AG09319 (cell line): ENCODE measurements at places on chromosomes 1 and 21.

GRCh38 chr1:204092632-204093420 is 19.9 kb downstream of the SOX13 start:
- DNase-seq: no peak

DNA sequence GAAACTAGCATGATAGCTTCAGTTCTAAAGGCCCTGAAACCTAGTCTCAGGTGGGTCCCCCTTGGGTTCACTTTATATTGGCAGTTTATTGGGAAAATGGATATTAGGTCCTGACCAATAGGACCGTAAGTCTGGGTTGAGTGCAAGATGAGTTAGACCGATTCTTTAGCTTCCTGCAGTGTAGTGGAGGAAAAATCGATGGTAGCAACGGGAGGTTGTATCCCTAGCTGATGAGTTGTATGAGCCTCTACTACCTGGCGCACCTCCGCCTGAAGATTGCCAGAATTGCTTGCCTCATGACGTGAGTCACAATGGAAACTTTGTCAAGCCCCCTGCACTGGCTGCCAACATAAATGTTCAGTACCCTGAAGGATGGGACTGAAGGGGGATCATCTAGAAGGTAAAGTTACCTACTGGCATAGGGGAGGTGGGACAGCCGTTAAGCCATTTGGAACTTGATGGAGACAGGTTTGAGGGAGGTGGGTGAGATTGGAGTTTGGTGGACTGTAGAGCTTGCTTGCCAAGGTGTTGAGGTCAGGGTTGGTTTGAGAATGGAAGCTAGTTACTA is 3.9 kb downstream of the RCC1 start:
- no peak for DNase-seq

DNA sequence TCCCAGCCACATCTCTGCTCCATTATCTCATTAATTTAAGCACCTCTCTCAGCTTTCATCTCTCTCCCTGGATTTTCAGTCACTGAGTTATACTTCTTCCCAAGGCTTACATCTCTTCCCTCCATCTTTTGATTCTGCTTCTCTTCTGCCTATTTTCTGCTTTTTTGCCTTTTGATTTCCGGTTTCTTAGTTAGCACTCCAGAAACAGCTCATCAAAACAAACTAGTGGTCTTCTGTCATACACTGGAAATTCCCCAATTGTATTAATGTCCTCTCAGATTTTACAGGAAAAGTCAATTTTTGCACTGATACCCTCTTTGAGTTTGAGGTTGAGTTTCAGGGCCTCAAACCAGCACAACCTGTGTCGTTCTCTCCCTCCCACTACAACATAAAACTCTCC is 1.5 kb downstream of the LCE3E start:
- no peak for DNase-seq

- no peak for DNase-seq
These were observed 248.4 kb downstream of the DENND1B start for GRCh38 chr1:197526736-197527371.

- no peak for DNase-seq
These were observed 255.6 kb downstream of the TM2D1 start for GRCh38 chr1:61469365-61469764.

DNA sequence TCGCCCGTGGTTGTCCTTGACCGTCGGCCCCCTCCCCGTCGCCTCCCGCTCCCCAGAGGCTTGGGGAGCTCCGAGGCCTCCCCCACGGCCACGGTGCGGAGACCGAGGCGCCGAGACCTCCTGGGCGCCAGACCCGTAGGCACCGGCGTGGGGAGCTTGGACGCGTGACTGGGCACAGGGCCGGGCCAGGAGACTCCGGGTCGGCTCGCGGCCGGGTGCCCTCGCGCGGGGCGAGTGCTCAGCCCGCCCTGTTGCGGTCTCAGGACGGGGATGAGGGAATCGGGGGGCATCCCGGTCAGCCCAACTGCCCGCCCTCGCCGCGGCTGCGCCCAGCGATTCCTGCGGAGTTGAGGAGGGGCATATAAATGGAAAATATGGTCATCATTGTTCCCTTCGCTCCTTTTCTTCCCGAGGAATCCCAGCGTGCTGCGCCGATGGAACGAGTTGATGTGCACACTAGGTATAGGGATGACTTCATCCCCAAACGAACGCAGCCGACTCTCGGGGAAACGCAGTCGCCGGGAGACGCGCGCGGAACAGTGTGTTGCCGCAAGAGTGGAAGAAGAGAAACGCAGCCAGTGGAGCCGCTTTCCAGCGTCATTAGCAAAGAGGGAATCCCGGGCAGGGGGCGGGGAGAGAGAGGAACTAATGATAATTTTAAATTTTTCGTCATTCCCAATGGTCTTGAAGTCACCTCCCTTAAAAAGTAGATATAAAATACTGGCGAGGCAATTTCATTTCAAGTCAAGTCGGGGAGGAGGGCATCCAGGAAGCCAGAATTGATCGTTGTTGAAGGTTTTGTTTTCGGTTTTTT is 747 bp upstream of the ENAH start:
- DNase-seq: no peak
